ENCODE measurements at places on chromosomes 16 and 17.

GRCh38 chr16:16057102-16057501 lies 107.7 kb downstream of the ABCC1 start:
- no peak for DNase-seq

- no peak for DNase-seq
Observed at GRCh38 chr17:33267271-33267790, 25.8 kb downstream of the ASIC2 start.

DNA sequence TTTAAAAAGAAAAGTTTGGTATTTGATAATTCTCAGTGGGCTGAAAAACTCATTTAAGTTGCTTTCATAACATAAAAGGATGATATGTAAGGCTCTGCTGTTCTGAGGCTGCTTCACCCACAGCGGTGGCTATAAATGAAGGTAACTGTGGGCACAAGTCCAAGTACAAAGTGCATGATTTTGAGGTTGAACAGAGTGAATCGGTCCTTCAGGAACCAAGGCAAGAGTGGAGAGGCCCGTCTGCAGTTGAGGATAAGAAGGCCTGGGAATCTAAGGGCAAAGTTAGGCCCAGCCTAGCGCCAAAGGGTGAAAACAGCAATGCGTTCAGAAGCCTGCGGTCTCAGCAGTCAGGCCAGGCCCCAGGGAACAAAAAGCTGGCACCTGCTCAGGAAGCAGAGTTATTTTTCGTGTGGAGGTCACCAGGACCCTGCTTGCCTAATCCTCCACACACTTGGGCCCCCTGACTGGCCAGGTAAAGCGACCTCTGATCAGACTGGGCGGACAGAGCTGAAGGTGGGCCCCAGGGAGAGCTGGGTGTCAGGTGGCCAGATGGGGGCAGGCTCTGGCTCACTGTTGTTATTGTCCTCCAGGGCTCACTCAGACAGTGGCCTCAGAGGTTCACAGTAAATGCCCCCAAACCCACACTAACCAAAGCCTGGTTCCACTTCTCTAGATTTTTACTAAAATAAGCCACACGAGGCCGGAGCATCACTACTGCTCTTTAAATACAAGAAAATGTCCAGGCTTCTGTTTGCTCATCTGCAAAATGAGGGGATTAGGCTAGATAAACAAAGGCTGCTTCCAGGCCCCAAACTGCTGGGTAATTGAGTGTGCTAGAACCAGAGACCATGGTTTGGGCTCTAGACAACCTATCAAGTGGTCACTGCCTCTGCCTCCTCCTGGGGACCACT lies 46.5 kb downstream of the TEX2 start:
- DNase-seq: no peak

GRCh38 chr16:31085873-31086628 lies 2.7 kb downstream of the PRSS53 start:
- no peak for DNase-seq

DNA sequence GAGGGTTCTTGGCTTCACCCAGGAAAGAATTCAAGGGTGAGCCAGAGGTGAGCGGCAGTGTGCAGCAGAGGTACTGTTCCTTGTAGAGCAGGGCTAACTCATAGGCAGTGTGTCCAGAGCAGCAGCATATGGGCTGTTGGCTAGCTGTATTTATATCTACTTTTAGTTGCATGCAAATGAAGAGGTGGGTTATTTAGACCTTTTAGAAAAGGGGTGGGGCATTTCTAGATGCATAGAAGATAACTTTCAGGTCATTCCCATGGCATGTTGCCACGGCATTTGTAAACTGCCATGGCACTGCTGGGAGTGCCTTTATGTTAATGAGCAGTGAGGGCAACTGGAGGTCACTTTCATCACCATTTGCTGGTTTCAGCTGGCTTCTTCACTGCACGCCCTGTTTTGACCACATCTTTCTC lies 141.0 kb downstream of the STX8 start:
- DNase-seq: no peak

GRCh38 chr17:68507576-68507975 lies 4.7 kb upstream of the PRKAR1A start:
- DNase-seq: no peak

DNA sequence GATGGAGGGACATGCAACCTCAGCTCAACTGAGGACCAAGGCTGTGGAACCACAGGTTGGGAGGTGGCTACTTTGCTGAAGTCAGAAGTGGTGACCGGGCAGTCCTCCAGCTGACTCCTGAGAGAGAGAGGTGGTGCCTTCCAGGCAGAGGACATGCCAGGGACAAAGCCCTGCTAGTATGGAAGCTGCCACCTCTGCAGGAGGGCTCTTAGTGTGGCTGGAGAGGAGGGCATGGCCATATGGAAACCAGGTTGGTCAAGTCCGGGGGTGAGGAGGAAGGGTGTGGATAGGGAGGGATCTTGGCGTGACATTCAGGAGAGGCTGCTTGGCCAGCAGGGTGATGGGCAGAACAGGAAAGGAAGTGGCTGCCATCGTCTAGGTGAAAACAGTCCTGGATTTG lies 5.7 kb downstream of the C16orf86 start:
- DNase-seq: no peak

Measured in NCI-H524 (cell line).